ENCODE measurements at places on chromosomes 5 and 9.

DNA sequence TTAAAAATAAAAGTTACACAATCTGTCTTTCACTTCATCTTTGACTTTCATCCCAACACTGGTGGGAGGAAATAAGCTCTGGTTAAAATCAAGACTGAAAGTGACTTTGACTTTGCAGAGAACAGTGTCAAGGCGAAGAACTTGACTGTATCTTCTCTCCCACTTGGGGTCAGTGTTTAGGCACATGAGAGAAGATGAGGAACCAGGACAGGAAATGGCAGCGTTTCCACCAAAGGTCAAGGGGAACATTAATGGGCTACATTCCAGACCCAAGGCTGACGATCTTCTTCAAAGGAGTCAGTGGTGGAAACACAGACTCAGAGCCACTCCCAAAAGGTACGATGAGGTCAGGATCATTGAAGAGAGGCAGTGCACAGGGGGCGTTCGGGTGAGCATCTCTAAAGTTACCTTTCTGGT is 409.5 kb downstream of the ARHGEF28 start:
- DNase-seq = peak; percentile 63

- peak; percentile 13 for DNase-seq
Measured at GRCh38 chr5:124923131-124923530, 176.7 kb upstream of the ZNF608 start.

DNA sequence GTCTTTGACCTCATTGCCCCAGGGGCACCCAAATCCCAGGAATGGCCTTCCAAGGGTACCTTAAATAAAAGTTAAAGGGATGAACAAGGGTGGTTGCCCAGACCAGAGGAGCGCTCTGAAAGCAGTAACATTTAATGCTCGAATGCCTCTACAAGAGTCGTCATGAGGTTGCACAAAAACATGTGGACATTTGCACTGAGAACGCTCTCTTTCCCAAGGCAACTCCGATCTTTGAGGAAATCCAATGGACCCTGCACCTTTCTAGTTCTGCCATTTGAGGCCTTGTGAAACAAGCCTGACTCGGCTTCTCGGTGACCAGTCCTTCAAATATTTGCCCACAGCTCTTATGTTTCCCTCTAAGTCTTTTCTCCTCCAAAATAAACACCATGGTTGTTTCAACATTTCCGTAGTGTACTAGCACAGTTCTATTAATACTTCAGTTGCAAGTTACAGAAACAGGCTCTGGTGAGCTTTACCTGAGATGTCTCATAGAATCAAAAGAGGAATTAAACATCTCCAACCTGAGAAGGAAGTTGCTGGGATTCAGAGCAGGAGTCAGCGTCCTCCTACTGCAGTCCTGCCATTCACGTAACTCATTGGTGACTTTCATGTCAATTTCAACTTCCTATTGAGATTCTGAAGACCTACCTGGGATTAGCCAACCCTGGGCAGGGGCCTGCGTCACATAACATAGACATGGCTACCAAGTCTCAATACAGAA is 168.8 kb upstream of the RAI14 start:
- DNase-seq = no peak

GRCh38 chr5:156376751-156377150 is 49.8 kb downstream of the SGCD start:
- DNase-seq = no peak

- DNase-seq = peak; percentile 82
Measured at GRCh38 chr9:83649080-83649479, 26.1 kb downstream of the IDNK start.
